ENCODE measurements at places on chromosomes 13 and 19.

DNA sequence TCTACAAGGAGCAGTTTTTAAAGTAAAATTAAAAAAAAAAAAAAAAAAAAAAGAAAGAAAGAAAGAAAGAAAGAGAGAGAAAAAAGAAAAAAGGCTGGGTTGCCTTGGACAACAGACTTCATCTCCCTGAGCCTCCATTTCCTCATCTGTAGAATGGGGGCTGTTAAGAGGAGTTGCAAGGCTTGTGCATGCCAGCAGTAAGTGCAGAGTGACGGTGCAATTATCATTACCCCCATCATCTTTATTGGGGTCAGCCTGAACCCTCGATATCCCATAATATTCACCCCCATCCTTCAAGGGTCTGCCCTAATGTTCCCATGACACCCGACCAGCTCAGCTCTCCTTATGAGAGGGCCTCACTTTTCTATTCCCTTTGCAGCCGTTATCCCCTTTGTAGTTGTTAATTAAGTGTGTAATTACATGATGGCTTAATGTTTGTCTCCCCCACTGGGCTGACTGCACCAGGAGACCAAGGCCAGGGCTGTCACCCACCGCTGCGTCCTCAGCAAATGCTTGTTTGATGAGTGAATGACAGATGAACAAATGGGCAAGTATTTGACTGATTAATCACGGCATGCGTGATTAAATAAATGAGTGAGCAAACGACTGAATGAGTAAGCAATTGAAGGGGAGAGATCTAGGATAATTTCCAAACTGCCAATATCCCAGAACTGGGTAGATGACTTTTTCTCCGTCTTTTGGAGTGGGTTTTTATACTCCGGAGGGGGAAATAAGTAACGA lies 10.1 kb downstream of the FOSB start:
- no peak for DNase-seq

DNA sequence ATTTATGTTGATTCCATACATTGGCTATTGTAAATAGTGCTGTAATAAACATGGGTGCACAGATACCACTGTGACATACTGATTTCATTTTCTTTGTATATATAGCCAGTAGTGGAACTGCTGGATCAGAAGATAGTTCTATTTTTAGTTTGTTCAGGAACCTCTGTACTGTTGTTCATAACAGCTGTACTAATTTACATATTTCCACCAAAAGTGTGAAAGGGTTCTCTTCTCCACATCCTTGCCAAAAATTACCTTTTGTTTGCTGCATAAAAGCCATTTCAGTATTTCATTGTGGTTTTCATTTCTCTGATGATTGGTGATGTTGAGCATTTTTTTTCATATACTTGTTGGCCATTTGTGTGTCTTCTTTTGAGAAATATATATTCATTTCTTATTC lies 1962.1 kb downstream of the PCDH9 start:
- no peak for DNase-seq

DNA sequence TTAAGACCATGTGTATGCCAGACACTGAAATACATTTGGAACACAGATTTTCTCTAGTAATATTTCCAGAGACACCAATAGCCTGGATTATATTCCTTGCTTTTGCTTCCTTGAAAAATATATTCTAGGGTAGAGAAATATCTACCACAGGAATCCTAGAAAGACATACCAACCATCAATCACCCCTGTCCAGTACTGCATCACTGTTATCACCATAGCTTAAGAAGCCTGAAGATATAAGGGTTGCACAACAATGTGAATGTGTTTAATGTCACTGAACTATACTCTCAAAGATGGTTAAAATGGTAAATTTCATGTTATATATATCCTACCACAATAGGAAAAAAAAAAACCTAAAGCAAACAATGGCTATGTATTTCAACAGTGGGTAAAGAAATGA lies 163.6 kb downstream of the DIAPH3 start:
- peak; percentile 47 for DNase-seq

GRCh38 chr13:26961890-26962615 lies 201.5 kb upstream of the GPR12 start:
- no peak for DNase-seq

GRCh38 chr13:69820180-69820579 lies 287.4 kb upstream of the ATXN8OS start:
- no peak for DNase-seq

DNA sequence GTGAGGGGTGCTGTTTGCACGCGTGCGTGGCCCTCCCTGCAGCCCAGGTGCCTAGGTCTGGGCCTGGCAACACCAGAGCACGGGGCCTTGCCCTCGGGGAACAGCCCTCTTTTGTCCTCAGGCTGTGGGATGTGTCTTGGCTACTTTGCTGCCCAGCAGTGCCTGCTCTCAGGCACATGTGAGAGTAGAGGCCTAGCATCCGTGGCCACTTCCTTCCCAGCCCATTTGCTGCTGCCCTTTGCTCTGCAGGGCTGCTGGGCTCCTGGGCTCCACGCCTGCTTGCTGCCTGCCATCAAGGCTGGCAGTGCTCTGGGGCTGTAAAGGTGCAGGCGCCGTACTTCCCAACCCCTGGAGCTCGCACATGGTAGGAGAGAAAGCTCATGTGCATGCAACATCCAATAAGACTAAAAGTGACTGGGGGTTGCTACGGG lies 46.6 kb downstream of the CAPN12 start:
- no peak for DNase-seq

DNA sequence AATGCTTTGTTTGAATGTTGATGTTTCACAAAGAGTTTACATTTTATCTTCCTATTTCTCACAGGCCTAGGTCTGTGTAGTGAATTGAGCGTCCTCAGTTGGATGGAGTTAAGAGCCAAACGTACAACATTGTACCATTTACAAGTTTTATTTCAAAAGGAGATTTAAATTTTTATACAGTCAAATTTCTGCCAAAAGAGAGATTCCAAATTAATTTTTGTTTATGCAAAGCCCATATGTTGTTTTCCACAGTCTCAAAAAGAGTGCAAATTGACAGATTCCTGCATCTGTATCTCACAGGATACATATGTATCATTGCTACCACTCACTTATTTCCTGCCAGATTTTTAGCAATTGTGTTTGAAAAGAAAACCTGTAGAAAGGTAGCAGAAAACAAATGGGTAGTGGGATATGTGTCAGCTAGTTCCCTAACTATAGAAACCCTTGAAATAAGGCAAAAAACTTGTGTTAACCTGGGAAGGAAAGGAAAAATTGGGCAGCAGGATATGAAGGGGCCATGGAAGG lies 46.1 kb downstream of the DGKH start:
- DNase-seq = no peak

DNA sequence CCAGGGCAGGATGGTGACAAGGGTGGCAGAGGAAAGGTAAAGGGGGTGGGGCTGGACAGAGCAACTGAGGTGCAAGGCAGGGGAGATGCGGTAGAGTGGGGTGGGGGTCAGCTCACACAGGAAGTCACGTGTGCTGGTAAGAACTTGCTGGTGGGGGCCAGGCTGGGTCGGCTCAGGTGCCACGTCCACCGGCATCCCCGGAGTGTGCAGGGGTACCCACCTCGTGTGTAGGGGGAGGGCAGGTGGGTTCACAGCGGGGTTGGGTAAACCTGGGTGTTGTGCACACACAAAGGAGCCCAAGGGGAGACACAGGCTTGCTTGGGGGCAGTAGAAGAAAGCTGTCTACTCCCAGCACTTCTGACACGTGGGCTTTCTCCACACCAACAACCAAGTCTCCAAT lies 2.9 kb downstream of the ZNF835 start:
- DNase-seq = no peak

DNA sequence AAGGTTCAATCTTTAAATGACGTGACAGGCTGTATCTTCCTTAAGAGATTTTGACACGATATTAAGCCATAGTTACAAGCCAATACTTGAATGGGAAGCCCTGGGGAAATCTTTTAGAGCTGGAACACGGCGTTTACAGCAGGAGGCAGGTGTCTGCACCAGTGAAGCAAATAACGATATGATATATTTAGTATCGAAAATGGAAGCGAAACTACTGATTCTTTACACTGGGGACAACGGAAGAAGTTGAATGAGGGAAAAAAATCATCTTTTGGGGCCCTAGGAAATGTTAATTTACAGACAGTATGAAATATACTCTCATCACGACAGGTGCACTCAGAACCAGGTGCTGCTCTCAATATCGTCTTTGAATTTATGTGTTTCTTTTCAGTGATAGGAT lies 793.9 kb upstream of the PCDH20 start:
- no peak for DNase-seq

GRCh38 chr13:113762538-113762937 lies 3.5 kb downstream of the TMEM255B start:
- no peak for DNase-seq

GRCh38 chr19:31503211-31503610 lies 154.0 kb upstream of the TSHZ3 start:
- DNase-seq = no peak

DNA sequence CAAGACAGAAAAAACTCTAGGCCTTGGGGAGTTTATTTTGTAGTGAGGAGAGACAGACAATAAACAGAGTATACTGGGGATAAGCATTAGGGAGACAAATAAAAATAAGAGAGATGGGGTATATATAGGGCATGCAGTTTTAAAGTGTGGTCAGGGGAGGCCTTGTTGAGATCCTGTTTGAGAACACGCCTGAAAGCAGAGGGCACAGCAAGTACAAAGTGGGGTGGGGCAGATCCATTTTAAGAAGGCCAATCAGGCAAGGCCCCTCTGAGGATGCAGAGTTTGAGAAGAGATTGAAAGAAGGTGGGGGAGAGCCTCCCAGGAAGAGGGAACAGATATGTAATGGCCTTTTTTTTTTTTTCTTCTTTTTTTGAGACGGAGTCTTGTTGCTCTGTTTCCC lies 2.1 kb downstream of the PPP2R1A start:
- DNase-seq = no peak

DNA sequence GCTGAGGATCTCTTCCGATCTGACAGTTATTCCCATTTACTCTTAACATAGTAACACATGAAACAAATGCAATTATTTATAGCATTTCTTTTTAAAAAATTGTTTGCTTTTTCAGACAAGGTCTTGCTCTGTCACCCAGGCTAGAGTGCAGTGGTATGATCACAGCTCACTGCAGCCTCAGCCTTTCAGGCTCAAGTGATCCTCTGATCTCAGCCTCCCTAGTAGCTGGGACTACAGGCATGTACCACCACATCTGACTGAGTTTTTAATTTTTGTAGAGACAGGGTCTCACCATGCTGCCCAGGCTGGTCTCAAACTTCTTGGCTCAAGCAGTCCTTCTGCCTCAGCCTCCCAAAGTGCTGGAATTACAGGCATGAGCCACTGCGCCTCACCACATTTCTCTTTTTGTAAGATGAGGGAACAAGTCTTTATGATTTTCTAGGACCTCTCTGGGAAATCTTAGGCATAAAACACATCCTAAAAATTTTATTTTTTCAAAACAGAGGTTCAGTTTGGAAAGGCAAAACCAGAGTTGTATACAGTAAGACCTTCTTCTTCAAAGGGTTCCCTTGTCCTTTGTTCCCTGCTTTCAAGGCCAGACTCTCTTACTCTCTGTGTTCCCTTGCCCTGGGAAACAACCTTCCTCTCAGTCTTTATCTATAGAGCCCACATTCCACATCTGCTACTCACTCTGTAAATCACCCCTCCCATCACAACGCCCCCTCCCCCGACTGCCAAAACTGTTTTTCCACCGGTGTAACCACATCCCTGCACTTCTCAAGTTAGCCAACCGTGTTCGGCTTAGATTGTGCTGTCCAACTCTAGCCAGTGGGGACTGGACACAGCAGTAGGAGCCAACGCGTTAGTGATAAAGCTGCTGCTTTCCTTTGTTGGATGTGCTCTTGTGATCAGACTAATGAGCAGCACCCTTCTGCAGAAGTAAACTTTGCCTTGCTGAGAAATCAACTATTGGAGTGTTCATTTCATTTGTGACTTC lies 56.2 kb downstream of the DHRS12 start:
- DNase-seq = no peak

DNA sequence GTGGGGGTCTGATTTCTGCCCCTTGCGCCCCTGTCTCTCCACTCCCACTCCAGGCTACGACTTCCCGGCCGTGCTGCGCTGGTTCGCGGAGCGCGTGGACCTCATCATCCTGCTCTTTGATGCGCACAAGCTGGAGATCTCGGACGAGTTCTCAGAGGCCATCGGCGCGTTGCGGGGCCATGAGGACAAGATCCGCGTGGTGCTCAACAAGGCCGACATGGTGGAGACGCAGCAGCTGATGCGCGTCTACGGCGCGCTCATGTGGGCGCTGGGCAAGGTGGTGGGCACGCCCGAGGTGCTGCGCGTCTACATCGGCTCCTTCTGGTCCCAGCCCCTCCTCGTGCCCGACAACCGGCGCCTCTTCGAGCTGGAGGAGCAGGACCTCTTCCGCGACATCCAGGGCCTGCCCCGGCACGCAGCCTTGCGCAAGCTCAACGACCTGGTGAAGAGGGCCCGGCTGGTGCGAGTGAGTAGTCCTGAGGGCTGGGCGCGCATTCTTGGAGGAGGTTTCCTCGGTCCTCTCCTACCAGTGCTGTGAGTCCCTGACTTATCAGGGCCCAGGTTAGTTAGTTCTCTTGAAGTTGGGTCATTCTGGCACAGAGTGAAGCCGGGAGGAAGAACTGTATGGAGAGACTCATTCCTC lies 12.7 kb downstream of the EHD2 start:
- DNase-seq = no peak

DNA sequence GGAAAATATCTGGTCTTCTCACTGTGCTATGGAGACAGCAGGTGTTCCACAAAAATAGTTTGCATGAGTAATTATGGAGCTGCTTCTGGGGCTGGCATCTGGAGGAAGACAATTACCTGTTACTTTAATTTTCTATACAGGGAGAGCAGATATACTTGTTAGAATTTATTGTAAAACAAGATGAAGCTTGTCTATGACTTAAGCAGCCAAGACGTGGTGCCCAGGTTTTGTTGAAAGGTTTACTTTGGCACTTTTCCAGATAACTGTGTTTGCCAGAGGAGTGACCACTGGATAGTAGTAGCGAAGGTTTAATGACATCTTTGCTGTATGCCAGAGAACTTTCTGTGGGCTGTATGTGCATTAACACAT lies 134.5 kb upstream of the KL start:
- no peak for DNase-seq

- DNase-seq = no peak
Measured at GRCh38 chr13:75153386-75153785, 328.6 kb downstream of the TBC1D4 start.

DNA sequence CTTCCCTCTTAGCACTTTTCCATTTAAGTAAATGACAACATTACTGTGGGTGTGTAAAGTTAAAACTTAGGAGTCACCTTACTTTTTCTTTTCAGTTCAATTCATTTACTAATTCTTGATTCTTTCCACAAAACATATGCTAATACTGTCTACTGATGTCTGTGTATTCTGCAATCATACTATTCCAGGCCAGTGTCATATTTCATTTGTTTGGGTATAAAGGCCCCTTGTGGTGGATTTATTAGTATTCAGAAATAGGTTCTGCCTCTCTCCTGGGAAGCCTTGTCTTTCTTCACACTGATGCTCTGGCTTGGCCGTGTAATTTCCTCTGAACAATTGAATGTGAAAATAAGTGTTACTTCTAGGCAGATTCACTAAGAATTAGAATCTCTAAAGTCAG lies 621.9 kb upstream of the SPRY2 start:
- DNase-seq = peak; percentile 1

DNA sequence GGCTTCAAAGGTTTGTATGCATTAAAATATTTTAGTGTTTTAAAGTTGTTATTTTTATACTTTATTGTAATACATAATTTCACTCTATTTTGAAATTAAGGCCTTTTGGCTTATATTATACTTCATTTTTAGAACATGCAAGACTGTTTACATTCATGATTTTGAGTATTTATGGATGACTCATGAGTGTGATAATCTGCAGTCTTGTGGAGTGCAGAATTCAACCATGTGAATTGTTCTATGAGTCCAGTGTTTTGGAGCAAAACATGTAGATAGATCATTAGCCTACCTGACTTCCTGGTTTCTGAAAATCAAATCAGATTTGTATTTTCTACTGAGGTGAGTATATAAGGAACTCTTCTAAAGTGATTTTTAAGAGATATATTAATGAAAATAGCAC lies 241.8 kb downstream of the PCCA start:
- DNase-seq = peak; percentile 6

- peak; percentile 79 for DNase-seq
Measured at GRCh38 chr19:1251330-1252220, 3.2 kb downstream of the MIDN start.
